ENCODE measurements at places on chromosomes 6 and 20.

DNA sequence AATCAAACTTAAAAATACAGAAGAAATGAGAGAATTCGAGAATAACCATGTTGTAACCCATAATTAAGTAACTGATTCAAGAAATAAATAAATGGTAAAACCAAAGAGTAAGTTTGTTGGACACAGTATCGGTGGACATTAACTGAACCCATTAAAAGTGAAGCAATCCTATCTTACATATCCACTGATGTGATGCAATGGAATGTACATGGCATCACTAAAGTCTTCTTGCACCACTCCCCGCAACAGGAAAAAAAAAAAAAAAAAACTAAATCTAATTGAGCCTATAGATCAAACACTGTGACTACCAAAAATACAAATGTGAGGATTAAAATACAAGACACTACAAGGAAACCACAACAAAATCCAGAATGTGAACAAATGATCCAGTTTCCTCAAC is 7.9 kb downstream of the SNX14 start:
- no peak for DNase-seq

GRCh38 chr6:26330859-26331217 is 34.2 kb upstream of the BTN3A2 start:
- DNase-seq = no peak

DNA sequence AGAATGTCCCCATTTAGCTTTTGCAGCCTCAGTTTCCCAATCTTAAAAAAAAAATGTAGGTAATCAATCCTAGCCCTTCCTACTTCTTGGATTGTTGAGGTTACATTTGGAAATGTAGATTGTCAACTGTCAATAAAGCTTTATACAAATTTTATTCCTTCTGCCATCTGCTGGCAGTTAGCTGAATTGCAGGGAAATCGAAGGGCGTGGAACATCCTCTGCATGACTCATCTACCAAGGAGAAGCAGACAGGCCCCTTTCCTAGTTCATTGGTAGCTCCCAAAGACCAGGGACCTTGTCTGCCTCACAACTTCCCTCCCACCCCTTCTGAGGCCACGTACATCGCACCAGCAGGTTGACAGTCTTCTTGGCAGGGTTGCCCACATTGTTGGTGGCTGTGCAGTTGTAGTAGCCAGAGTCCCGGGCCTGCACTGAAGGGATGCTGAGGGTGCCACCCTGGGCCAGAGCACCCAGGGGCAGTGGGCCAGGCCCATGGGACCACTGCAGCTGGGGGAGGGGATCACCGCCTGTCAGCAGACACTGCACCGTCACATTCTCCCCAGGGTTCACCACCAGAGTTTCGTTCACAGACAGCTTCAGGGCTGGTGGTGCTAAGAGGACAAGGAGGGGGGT is 43.6 kb downstream of the MDGA1 start:
- DNase-seq = no peak

DNA sequence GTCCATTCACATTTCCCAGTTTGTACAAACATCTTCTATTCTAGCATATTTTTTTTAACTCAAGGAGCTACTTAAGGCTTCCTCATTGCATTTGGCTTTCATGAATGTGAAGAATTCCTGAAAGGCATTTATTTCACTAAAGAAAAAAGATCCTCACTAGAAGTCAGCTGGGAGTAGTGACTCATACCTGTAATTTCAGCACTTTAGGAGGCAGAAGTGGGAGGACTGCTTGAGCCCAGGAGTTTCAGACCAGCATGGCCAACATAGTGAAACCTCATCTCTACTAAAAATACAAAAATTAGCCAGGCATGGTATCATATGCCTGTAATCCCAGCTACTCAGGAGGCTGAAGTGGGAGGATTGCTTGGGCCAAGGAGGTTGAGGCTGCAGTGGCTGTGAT is 30.9 kb upstream of the XRN2 start:
- DNase-seq = no peak

DNA sequence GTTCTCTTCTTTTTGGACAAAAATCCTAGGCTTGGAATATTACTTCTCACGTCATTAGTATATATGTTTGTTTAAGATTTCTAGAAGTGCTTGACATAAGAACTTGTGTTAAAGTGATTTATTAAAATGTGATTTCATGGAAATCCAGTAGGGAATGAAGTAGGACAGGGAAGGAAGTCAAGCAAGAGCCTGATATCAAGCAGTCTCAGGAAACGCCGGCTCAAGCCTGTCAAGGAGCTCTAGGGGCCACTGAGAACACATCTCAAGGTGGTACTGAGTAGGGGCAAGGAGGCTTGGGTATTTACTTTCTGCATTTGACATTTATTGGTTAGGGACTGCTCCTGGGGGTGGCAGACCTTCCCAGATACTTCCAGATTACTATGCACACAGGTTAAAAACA is 920.9 kb upstream of the GJE1 start:
- no peak for DNase-seq

- DNase-seq = no peak
Observed at GRCh38 chr20:19207541-19207940, 4.9 kb upstream of the SLC24A3 start.

DNA sequence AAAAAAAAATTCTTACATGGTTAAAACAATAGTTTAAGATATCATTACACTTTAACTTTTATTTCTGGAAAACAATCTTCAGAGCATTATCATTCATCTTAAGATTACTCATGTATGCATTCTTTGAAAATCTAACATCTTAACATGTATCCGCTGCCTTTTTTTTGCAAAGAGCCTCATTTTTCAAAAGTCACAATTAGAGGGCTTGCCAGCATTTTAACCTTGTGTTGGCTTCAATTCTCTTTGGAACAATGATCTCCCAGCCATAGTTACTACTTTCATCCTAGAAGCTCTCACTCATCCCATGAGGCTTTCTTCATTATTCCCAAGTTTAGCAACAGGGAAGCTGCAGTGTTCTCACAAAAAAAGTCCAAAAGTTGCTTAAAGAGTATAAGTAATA is 330.8 kb downstream of the BCKDHB start:
- DNase-seq = no peak

GRCh38 chr6:35973670-35974222 is 50.7 kb downstream of the SLC26A8 start:
- DNase-seq = no peak

- no peak for DNase-seq
Observed at GRCh38 chr20:23232219-23232581, 118.4 kb upstream of the NXT1 start.

DNA sequence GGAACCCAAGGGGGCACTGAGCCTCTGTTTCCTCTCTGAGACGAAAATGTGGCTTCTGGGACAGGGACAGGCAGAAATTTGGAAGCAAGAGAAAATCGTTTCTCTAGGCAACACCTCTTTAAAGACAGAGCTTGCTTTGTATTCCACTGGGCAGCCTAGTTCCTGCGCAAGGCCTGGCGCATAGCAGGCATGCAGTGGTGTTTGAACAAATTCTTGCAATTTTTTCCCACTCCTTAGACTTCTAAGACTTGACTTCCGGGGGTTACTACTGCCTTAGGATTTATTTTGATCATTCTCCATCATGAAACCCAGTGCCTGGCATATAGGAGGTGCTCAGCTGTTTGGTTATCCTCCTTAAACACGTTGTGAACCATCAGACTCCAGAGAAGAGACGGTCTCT is 249.0 kb upstream of the KCNG1 start:
- no peak for DNase-seq

DNA sequence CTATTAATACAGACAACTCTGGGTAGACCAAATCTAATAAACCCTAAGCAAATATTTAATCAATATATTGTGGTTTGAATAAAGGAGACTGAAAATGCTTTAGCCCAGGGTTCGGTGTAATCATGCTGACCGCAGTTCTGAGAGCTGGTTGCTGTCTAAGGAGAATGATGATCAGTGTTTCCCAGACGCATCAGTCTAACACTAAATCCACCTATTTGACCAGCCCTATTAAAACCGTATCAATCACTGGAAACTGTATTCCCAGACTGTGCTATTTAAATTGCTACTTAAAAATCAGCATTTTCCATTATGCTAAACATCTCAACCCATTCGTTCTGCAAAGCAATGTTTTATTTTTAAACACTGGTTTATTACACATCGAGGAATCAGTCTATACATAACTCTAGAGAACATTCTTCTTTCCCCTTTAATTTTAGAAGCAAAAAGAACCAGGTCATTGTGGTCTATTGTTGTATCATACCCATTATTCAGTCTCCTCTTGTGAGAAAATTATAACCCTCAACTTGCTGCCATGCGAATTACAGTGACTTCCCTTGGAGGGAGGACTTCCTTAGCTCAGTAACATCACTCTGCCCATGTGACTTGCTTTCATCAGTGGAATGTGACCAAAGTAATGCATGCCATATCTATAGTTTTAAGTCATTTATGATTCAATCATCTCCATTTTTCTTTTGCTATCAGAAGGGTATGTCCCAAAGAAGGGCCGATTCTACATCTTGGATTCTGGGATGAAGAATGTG is 515.2 kb upstream of the JAG1 start:
- no peak for DNase-seq

DNA sequence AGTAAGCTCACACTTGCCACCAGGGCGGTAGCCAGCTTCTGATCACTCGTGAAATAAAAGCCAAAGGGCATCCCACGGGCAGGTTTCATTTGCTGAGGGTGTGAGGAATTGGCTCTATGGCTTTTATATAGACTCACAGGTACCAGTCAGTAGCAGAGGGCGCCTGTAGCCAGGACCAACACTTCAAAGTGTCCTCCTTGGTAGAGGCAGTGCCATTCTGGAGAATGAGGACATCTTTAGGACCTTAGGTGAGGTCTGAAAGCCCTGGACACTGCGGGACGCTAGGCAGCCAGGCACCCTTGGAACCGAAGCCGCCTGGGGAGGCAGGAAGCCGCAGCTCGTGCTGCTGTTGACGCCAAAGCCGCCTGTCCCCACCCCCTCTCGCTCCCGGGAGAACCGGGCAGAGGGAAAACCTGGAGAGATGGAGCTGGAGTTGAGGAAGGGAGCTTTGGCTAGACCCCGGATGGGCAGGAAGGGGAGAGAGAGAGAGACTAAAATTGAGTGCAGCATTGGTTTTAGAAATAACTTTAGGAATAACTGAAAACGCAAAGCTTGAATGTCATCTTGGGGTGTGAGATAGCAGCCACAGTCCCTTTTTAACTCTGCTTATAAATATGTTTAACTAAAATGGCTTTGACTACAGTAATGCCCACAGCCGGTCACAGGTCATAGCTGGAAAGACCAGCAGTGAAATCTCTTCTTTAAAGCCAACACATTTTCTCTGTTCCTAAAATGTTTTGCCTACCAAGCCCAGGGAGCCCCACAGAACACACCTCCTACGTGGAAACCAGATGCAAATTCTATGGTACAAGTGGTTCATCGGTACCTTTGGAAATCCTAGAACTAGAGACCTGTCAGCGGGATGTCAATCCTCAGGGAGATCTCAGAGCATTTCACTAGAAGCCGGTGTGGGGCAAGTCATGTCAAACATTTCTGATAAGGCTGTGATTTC is 128.5 kb upstream of the CDYL start:
- no peak for DNase-seq

- no peak for DNase-seq
Observed at GRCh38 chr6:11830105-11830504, 51.5 kb upstream of the ADTRP start.

DNA sequence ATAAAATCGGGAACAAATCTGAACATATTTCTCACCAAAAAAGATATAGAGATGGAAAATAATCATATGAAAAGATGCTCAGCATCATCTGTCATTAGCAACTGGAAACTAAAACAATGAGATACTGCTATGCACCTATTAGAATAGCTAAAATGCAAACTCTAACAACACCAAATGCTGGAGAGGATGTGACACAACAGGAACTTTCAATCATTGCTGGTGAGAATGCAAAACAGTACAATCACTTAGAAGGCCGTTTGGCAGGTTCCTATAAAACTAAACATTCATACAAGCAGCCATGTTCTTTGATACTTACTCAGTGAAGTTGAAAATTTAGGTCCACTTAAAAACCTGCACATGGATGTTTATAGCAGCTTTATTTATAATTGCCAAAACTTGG is 67.0 kb downstream of the FAM50B start:
- no peak for DNase-seq

DNA sequence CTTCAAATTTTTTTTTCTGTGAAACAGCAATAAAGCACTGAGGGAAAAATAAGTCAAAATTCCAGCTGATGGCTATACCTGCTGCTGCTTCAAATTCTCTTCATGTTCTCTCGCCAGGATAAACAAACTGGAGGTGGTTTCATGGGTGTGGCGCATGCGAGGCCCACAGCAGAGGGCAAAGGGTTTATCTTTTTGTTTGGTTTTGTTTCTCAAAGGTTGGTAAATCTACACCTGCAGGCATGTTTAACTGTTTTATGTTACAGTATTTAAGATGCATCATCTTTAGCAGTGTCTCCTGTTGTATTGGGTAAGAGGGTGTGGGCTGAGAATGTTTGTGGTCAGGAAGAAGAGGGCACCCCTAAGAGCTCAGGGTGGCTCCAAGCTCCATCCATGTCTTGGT is 342.2 kb downstream of the CDH26 start:
- no peak for DNase-seq

DNA sequence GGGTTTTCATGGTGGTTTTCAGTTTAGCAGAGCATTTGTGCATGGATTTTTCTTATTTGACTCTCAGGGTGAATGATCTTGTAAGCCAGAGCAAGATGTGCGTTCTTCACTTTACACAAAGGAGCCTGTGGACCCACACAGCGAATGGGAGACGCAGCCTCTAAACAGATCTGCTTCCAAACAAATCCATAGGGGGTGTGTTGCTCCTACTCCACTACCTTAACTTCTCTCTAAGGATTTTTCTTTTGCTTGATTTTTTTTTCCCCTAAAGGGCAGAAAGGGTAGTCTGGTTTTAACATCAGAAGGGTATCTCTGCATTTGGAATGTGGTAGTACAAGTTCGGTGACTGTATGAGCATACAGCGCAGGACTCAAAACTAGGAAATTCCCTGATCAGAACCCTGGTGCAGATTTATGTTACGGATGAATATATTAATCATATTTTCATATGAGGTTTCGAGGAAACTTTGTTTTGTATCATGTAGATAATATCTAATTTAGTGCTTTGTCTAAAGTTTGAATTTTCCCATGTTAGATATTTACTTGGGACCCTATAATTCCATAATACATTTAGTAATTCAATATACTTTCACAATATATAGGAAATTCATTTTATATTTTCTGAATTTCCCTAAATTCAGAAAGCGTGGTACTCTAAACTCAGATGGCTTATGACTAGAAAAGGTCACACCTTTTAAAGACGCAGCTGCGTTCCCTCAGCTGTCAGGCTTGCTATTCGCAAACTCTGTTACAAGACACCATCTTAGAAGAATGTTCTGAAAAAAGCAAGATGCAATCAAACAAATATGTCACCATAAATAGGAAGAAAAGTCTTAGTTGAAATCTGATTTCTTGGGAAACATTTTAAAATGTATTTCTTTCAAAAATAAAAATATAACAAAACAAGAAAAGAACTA is 196.9 kb downstream of the TMEM242 start:
- DNase-seq = no peak

DNA sequence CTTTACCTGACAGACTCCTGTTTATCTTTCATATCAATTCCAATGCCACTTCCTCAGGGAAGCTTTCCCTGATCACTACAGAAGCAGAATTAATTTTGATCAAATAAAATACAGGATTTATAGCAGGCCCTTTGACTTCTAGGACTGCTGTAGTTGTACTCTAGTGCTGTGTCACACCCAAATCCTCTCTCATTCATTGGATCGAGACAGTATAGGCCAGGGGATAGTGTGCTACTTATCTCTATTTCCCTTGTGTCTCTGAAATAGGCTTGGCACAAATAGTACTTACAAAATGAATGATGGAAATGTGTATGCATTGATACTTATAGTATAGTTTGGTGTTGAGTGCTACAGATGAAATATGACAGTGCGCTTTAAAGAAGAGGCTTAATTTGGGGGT is 19.8 kb downstream of the RALY start:
- DNase-seq = no peak

GRCh38 chr6:163532526-163533078 is 118.1 kb downstream of the QKI start:
- no peak for DNase-seq

GRCh38 chr6:16240589-16241320 is 2.4 kb downstream of the GMPR start:
- DNase-seq = no peak

Measured in T-helper 9 cell (primary cell).